ENCODE measurements at places on chromosomes 1 and 21.
A peak's percentile ranks its signal among the peaks of the same experiment; 100 is the strongest.

GRCh38 chr1:112866981-112867380 is 89.0 kb downstream of the SLC16A1 start:
- no peak for DNase-seq

GRCh38 chr1:3598051-3598491 is 13.2 kb downstream of the MEGF6 start:
- no peak for DNase-seq

DNA sequence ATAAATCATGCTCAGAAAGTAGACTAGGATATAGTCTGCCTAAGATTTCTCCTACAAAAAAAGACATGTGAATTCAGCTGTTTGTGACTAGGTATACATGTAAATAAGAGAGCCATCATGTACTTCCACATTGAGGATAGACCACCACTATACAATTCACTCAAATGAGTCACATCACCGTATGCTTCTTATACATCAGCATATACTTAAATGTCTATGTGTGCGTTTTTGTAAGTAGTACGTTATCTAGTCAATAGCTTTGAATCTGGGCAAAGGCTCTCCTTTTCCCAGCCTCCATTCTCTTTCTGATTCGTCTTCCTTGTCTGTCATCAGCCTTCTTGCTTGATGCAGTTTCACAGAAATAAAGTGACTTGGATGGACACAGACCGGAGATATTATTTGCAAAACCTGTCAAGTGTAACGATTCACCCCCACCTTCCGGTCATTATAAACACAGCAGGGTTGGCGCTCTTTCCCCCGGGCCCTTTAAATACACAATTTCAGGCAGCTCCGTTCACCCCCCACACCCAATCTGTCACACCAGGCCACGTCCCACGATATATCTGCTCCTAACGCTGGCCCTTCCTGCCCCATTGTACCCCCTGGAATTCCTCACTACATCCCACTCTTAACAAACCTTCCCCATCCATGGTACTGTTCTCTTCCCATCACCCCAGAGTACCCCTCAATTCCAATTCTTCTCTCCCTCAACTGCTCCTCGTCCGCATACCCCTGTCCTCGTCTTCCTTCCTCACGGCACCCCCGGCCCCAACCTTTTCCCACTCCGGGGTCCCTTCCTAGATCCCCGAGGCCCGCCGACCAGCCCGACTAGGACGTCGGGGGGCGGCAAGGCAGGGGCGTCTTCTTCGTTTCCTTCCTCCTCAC is 636 bp downstream of the VAMP4 start:
- DNase-seq: peak; percentile 60

- DNase-seq: no peak
Observed at GRCh38 chr1:156884560-156885184, 8.8 kb upstream of the PEAR1 start.

GRCh38 chr1:208587110-208587509 is 342.9 kb upstream of the PLXNA2 start:
- no peak for DNase-seq

GRCh38 chr1:24108334-24109165 is 3.4 kb downstream of the MYOM3 start:
- peak; percentile 92 for DNase-seq

GRCh38 chr21:14699433-14700407 is 153.6 kb upstream of the SAMSN1 start:
- DNase-seq: no peak

GRCh38 chr21:43305811-43306311 is 121.1 kb downstream of the SIK1 start:
- no peak for DNase-seq

- peak; percentile 13 for DNase-seq
Observed at GRCh38 chr1:174358344-174358743, 89.4 kb upstream of the GPR52 start.

GRCh38 chr1:202075389-202075788 is 47.3 kb upstream of the GPR37L1 start:
- no peak for DNase-seq
